ENCODE measurements at places on chromosomes 2 and 18.

DNA sequence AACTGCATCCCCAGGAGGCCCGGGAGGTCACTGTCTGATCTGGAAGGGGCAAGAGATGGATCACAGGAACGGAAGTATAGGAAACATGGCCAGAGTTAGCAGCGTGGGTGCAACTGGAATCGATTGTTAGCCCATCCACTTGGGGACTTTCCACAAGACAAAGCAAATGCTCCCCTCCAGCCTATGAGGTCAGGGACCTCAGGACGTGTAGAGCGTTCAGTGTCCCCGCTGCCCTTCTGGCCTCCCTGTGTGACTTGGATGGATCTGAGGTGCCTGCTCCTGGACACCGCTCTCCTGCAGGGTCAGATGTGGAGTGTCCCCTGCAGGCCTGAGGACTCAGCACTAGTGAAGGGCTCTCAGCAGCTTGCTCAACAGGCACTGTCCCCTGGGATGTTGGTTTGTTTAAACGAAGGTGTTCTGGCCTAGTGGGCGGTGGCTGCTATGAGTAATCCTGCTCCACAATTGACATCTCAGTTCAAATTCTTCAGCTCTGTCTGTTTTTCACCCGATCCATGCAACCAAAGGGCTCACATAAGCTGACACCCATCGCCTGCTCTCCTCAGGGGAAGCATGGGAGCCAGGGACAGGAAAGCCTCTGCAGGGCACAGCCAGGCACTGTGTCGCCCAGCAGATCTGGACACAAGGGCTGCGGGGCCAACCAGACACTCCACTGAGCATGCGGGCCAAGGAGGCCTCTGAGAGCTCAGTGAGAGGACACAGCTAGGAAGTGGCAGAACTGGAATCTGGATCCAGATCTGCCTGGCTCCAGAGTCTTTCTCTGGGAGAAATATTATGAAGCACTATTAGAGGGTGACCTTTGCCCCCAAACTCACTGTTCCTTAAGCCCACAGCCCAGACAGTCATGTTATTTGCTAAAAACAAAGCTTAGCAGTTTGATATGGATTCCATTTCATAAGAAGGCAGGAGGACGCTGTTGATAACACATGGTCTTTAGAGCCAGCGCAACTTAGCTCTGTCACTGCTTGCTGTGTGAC, 78.5 kb downstream of the RHOB start:
- DNase-seq, result peak; percentile 62

DNA sequence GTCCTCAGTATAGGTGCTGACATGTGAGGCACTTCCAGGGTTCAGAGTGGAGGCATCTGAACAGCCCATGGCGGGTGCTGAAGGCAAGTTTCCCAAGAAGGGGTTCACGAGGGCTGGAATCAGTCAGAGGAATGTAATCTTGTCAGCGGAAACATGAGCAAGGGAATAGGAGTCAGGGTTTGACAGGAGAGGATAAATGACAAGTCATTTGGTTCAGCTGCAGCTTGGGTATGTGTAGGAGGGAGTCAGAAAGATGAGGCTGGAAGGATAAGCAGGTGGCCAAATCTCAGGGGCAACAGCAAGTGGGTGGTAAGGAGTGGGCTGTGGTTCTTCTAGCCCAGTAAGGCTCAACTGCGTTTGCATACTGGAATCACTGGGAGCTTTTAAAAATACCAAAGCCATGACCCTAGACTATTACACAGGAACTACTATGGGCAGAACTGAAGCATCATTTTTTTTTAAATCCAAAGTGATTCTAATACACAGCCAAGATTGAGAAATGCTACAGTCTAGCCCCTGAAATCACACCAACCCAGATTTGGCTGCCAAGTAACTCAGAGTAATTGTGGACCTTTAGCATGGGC, 41.8 kb upstream of the NAB1 start:
- no peak for DNase-seq

DNA sequence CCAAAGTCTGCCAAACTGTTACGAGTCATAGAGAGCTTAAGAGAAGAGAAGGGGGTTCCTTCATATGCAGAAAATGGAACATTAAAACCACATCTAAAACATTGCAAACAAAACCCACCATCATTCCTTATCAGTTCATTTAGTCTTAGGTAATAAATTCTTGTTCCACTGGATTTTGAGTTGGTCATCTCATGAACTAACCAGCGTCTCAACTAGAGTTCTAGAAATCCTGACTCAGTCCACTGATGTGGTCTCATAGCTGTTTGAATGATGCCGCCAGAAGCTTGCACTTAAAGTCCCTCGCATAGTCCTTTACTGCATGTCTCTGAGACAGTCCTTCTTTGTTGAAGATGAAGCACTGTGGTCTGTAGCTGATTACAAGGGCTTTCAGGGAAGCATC, 15.0 kb upstream of the CAB39 start:
- no peak for DNase-seq

DNA sequence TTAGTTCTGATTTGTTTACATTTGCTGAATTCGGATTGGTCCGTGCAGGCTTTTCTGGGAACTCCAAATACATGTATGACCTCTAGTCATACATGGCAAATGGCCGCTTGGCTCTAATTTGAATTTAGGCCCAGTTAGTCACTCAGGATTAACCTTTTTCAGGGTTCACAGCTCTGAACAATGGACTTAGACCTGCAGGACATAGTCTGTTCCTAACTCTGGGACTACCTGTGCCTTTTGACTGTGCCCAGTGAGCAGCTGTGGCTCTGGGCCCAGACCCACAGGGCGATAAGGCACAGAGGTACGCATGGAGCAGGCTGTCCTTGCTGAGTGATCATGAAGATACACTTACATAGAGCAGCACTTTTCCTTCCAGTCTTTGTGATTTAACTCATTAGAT, 28.5 kb downstream of the IL37 start:
- DNase-seq, result no peak

DNA sequence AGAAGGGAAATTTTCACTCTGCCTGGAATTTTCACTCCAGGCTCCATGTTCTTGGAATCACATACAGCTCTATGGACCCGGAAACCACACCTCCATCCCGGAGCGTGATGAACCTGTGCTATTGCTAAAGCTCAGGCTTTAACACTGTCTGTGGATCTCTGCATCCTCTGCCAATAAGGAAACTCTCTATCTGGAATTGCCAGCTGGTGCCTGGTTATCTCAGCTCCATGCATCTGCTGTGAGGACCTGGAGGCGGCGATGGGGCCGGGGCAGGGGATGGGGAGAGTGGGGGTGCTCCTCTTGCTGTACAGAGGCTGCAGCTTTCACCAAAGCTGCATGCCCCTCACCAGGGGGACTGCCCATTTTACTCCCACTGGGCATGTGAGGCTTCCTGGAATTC, 754.0 kb upstream of the SOX11 start:
- DNase-seq, result no peak

- DNase-seq, result no peak
Observed at GRCh38 chr18:44048435-44048834, 632.3 kb upstream of the SETBP1 start.

- DNase-seq, result peak; percentile 37
Observed at GRCh38 chr2:102141970-102142828, at the start of gene IL1R1. IL1R1 (plus strand) TSS chr2:102142746; CDS start chr2:102157725, 14,979 bp downstream.

DNA sequence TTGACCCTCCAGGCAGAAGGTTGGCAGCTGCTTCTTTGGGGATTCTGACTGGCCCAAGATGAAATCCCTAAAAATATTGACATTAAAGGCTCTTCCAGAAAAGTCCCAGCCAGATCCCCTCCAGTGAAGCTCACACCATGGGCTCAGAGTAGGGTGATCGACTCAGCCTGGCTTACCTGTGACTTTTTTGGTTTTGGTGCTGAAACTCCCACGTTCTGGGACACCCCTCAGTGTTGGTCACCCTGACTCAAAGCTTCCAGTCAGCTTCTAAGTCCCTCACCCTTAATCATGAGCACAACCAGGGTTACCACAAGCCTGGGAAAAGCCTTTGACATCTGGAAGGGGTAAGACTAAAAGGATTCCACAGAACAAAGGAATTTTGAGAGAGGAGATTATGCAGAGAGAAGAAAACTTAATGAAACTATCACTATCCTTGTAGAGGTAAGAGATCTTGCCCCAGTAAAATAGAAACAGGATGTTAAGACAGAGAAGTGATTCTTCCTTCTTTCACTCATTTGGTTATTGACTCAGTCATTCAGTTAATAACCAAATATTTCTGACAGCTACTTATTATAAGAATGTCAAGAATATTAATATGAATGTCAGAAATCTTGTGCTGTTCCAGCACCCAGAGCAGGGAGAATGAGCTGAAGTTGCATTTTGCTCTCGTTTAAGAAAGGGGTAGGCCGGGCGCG, 66.8 kb upstream of the SEC11C start:
- DNase-seq, result no peak

DNA sequence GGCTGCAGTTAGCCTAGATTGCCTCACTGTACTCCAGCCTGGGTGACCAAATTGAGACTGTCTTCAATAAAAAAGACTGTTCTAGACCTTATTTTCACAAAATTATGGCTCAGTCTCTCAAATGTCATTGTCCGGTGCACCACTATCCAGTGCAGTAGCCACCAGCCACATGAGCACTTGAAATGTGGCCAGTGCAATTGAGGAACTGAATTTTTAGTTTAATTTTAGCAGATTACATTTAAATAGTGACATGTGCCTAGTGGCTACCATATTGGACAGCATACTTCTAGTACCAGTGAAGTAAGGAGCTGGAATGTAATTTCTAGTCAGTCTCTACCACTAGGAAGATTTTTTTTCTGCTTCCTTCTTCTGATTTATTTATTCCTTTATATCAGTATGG, 39.4 kb downstream of the KCMF1 start:
- no peak for DNase-seq

DNA sequence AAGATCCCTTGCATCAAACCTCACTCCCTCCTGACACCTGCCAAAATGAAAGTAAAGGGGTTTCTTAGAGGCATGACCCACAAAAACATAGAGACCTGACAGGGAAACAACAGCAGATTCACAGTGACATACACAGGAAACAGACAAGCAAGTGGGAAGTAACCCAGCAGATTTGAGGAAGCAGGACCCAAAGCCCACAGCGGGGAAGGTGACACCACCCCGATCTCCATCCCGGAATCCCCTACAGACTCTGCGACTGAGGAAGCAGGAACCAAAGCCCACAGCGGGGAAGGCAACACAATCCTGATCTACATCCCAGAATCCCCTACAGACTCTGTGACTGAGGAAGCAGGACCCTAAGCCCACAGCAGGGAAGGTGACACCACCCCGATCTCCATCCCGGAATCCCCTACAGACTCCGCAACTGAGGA, 21.6 kb downstream of the CIB4 start:
- no peak for DNase-seq

DNA sequence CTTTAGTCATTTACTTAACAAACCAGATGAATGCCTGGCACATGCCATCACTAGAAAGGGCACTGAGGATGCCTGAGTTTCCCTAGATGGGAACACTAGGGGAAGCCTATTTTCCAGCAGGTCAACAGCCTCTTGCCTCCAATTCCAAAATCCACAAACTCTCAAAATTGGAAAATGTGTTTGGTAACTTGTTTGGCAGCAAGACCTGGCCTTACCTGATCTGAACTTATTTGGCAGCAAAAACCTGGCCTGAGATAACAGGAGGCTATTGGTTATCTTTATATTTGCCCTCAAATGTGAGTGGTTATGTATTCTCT, 2.6 kb downstream of the LIPG start:
- no peak for DNase-seq

DNA sequence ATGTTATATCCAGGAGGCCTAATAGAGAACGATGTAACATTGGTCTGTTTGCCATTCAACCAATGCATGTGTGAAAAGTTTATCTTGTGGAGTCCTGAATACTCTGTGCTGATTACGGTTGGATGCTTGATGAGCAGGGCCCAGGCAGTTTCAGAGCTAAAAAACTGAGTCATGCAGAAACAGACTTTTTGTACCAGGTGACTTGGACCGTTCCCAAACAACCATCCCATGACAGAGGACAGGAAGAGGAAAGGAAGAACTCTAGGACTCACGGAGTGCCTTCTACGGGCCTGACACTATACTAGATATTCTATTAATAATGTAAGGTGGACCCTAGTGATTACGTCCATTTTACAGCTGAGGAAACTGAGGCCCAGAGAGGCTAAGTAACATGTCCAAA, 142.1 kb downstream of the ARHGAP28 start:
- no peak for DNase-seq

DNA sequence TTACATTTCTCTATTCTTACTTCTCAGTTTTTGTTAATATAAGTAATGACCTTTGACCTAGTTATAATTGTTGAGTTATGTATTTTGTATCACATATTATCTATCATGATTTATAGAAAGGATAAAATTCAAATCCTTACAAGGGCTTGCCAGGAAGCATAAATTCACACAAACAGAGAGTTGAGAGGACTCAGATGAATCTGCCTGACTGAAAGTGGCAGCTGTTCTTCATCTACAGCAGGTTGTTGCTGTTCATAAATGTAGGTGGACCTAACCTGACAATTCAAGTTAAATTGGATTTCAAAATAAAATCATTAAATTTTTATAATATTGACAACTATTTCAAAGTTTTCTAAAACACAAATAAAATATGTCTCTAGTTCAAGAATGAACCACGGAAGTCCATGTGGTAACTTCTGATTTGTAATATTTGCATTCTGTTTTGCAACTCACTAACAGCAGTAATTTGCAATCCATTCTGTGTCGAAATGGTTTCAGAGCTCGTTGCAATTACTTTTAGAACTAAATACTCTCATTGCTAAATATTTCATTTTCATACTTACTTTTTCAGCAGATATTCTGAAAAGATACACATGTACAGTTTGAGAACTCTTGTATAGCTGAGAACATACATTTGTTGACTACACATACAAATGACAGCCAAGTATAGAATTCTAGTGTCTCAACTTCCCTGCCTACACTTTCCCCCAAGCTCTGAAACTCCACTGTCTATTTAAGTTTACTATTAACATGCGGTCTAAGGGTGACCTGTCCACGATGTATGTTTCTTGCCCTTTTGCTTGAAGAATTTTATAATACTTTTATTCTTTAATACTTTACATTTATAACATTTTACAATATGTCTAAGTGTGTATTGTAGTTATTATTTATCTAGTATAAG, 25.7 kb downstream of the SCN7A start:
- no peak for DNase-seq

DNA sequence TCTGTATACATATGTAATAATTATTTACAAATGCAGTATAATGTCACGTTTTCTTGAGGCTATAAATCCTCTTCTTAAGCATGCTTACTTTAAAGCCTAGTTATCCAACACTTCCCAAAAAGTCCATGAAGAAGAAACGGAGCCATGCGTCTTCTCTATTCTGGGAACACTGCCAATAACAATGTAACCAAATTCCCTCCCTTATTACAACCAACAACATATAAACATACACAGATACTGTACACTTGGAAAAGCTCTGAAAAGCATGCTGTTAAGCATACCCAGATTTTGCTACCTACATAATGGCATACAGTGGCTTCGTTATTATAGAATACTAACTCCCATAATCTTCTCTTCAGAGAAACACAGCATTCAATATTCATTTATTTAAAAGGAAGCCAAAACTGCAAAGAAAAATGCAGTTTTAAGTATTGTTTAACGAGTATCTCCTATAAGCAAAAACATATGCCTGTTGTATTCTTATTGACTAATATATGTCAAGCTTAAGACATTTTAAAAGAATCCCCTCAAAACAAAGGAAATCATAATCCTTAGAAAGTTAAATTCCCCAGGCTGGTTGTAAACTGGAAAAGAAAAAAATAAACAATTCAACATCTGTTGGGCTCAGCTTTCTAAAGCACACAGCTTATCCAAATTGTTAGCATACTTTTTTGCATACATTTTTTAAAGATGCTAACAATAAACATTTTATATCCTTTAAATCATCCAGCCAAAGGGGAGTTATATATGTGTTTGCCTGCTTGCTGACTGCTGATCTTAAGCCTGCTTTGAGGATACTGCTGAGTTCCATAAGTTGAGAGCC, 83.4 kb downstream of the SLC25A12 start:
- no peak for DNase-seq

All from GM19239 (cell line).